ENCODE measurements at places on chromosomes 1 and 21. TPM values are rescaled to one million over a fixed set of nuclear protein-coding genes. Genes with fewer than 3 reads are reported as not detected.

- H3K4me3 ChIP-seq, result no peak overlapping the region
- no peak for DNase-seq
- H3K36me3 ChIP-seq, result no peaks in the 10 kb centered on the region
- H3K27ac ChIP-seq, result no peak overlapping the region
- H3K27me3 ChIP-seq, result no peaks in the 10 kb centered on the region
These were observed 163.6 kb upstream of the RAB4A start for GRCh38 chr1:229107304-229107815.

GRCh38 chr21:25169370-25169769 lies 437.9 kb downstream of the MRPL39 start:
- H3K4me3 ChIP-seq, result no peak overlapping the region
- no peaks in the 10 kb centered on the region for H3K36me3 ChIP-seq
- DNase-seq, result no peak
- H3K27ac ChIP-seq, result no peak overlapping the region
- H3K4me1 ChIP-seq, result no peaks in the 10 kb centered on the region

The SMIM11 gene
- 19.7 TPM for total RNA-seq

The C1orf87 gene
- total RNA-seq, result 7.4 TPM

The C1orf226 gene
- 6.3 TPM for total RNA-seq

DNA sequence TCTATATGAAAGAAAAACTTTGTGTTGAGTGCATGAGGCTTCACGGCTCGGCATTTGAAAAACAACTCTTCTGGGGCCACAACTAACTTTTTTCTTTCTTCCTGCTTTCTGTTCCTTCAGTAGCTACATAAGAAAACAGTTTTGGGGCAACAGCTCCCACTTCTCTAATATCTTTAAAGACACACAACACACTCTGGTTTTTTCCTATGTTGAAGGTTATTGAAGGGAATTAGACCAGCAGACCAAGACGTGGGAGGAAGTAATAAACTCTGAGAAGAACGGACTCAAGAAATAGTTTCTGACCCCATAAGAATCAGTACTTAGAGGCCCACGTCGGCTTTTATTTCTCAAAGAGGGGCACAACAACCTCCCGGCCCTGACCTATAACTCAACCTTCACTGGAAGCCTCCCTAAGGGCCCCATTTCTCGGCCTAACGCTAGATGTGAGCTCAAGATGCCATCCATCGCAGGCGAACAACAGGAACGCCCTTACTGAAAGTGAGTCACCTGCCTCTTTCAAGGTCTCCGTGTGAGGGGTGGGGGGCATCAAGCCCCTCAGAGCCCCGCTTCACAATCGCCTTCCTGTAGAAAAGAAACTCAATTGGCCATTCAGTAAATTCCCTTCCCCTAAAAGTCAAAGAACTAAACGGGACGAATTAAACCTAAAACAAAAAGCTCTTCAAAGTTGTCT lies 844 bp downstream of the ZMYM6 start:
- DNase-seq, result no peak
- peaks cover 21% of the 10 kb centered on the region for H3K4me1 ChIP-seq
- H3K4me3 ChIP-seq, result peak overlapping the region; percentile 70

DNA sequence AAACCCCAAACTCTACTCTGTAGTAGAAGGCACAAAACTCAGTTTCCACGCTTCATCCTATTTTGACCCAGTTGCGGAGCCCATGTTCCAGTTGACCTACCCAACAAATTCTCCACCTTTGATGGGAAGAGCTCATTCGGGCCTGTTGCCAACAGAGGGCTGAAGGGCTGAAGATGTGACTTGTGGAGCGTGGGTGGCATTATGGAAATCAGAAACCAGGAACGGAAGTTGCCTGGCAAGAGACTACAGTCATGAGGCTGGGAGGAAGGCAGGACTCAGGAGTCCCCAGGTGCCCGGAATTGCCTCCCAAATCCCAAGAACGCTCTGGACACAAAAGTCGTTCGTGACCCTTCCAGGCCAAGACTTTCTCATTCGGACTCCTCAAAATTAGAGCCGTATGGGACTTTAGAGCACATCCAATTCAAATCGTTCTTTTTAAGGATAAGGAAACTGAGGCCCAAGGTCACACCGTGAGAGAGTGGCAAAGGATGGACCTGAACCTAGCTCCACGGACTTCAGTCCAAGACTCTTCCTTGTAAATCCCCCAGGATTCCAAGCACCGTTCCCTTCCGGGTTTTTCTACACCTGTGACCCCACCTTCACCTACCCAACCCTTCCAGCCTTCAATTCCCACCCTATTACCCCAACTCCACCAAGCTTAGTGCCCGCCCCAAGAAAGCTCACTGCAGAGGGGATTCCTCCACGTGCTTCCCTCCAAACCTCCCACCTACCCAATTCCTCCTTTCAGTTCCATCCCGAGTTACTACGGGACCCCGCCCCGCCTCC lies 739 bp downstream of the SMG5 start:
- no peaks in the 10 kb centered on the region for H3K27me3 ChIP-seq
- no peak for DNase-seq
- peak overlapping the region; percentile 89 for H3K27ac ChIP-seq
- peaks cover 30% of the 10 kb centered on the region for H3K36me3 ChIP-seq
- H3K4me3 ChIP-seq, result peak overlapping the region; percentile 89
- peaks cover 29% of the 10 kb centered on the region for H3K4me1 ChIP-seq

DNA sequence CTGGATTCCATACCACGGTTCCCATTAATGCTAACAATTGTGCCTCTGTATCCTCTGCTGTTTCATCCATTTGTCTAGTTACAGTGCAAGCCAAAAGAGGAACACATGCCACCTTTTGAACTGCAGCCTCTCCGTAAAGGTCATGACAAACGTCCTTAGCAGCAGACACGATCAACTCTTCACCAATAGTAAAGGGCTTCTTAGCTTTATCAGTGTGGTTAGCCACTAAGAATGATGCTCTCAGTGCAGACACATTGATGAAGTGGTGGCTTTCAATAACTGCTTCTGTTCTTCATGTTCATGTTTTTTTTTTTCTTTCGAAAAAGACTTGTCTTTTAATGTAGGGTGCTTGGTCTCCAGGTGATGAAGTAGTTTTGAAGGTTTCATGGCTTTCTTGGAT lies 14.3 kb downstream of the XPR1 start:
- H3K4me1 ChIP-seq, result peaks cover 15% of the 10 kb centered on the region
- no peak for DNase-seq
- no peak overlapping the region for H3K4me3 ChIP-seq
- no peak overlapping the region for H3K27ac ChIP-seq

- no peak overlapping the region for H3K27ac ChIP-seq
- no peaks in the 10 kb centered on the region for H3K36me3 ChIP-seq
- no peak for DNase-seq
- H3K27me3 ChIP-seq, result peaks cover 3% of the 10 kb centered on the region
- peaks cover 6% of the 10 kb centered on the region for H3K4me1 ChIP-seq
These were observed 5.9 kb upstream of the SHISAL2A start for GRCh38 chr1:52627028-52627427.

GRCh38 chr1:113980110-113980509 lies 836 bp downstream of the OLFML3 start:
- H3K4me1 ChIP-seq, result peaks cover 67% of the 10 kb centered on the region
- peaks cover 3% of the 10 kb centered on the region for H3K36me3 ChIP-seq
- H3K27ac ChIP-seq, result peak overlapping the region; percentile 65

The ST6GALNAC5 gene
- total RNA-seq, result 16.3 TPM

- no peak overlapping the region for H3K27ac ChIP-seq
- H3K4me3 ChIP-seq, result no peak overlapping the region
- H3K36me3 ChIP-seq, result no peaks in the 10 kb centered on the region
- H3K4me1 ChIP-seq, result peaks cover 11% of the 10 kb centered on the region
- DNase-seq, result no peak
- no peaks in the 10 kb centered on the region for H3K27me3 ChIP-seq
These were observed 46.8 kb upstream of the SYNC start for GRCh38 chr1:32749332-32749731.

DNA sequence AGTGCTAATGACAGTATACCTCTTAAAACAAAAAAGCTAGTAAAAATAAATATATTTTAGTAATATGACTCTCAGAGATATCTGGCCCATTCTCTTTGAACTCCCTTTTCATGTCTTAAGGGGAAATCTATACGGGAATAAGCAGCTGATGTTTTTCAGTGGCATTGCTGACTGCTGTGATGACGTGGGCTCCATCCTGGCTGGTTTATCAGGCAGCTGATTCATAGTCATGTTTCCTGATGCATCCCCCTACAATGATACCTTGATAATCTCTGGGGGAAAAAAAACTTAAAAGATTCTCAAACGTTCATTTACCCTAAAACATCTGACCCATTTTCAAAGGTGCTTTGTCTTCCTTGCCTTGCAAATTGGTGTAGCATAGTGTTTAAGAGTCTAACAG lies 53.8 kb downstream of the ABCA4 start:
- H3K36me3 ChIP-seq, result no peaks in the 10 kb centered on the region
- no peak overlapping the region for H3K4me3 ChIP-seq
- no peak for DNase-seq
- H3K27me3 ChIP-seq, result no peaks in the 10 kb centered on the region
- H3K4me1 ChIP-seq, result peaks cover 45% of the 10 kb centered on the region

DNA sequence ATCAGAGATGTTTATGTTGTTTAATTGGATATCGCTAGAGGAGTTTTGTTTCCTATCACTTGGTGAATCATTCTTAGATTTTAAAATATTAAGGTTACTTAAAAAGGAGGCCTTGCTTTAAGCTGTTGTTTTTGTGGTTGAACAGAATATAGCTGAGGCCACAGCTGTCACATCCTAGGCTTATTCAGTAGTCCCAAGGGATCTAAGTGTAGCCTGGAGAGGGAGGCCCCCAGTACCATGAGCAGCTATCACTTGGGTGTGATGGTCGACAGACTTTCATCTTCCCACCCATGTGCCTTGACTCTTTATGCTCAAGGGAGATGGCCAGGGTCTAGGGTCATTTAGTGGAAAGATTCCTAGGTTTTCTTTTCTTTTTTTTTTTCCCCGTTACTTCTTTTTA lies 278.7 kb downstream of the HHAT start:
- H3K4me3 ChIP-seq, result no peak overlapping the region
- no peaks in the 10 kb centered on the region for H3K36me3 ChIP-seq
- H3K4me1 ChIP-seq, result no peaks in the 10 kb centered on the region
- H3K27me3 ChIP-seq, result no peaks in the 10 kb centered on the region
- no peak for DNase-seq

DNA sequence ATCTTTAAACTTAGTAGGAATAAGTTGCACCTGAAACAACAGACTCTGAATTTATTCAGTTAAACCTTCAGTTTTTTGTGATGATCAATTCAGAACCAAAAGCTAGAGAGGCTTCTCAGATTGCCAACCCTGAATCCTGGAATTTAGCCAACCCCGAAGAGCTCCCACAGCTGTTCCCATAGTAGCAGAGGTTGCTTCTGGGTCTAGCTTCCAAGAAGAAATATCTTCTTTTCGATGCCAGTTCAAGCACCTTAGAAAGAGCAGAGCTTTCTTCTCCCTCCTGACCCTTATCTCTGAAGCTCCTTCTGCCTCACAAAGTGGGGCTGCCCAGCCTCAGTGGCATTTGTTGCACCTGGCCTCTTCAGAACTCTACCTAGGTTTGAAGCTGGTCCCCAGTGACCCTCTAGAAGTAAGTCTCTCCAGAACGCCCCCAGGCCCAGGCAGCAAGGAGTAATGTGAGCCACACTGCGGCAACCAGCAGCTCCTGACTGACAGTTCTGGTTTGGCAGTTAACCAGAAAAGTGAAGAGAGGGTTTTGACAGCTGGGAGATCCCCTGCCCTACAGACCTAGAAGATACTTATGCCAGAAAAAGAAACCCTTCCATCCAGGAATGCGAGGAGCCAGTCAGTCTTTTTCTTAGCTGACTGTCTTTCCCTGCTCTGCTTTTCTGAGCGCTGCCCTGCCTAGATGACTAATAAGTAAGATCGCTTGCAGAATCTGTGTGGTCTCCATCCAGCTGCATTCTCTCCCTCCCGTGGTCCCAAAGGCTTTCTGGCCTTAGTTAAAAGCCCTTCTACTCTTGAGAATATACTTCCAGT lies 165.9 kb downstream of the ADGRL4 start:
- no peaks in the 10 kb centered on the region for H3K36me3 ChIP-seq
- no peak overlapping the region for H3K27ac ChIP-seq
- H3K27me3 ChIP-seq, result no peaks in the 10 kb centered on the region
- H3K4me3 ChIP-seq, result no peak overlapping the region

The UBASH3A gene
- total RNA-seq, result 1.2 TPM

DNA sequence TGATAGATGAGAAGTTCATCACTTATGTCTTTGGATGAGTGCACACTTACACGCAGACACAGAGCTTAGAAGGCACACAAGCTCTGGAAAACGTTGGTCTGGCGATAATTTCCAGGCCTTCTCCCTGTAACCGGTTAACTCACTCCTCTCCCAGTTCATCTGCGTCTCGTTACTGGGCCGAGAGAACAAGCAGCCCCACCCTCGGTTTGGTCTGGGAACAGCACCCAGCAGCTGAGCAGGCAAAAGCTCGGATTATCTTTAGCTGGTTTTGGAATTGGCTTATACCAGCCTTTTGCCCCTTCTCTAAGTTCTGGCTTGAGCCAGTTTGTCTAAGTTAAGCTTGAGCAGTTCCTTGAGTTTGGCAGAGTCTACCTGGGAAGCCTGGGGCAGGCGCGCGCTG lies 27.3 kb upstream of the COL6A1 start:
- H3K4me3 ChIP-seq, result no peak overlapping the region
- H3K36me3 ChIP-seq, result no peaks in the 10 kb centered on the region
- peaks cover 21% of the 10 kb centered on the region for H3K4me1 ChIP-seq
- peaks cover 19% of the 10 kb centered on the region for H3K27me3 ChIP-seq
- DNase-seq, result no peak

The TFF1 gene
- total RNA-seq, result not detected

The DNTTIP2 gene
- 46.8 TPM for total RNA-seq

Measured in lower lobe of right lung (tissue), 2 donors.